Stimulated activated CD4-positive, alpha-beta T cell treated with anti-CD3 and anti-CD28 coated beads, Interleukin-12 subunit alpha, Interleukin-12 subunit beta, amount 100 ng/mL, for 48 hours (primary cell): ENCODE measurements at places on chromosomes 7 and 10.
A peak's percentile ranks its signal among the peaks of the same experiment; 100 is the strongest.

GRCh38 chr7:112290065-112290464 lies 83.6 kb downstream of the ZNF277 start:
- DNase-seq: no peak

- DNase-seq: no peak
These were observed 489.2 kb upstream of the KCND2 start for GRCh38 chr7:119783799-119784198.

- peak; percentile 82 for DNase-seq
These were observed 120.7 kb downstream of the DYNC2I1 start for GRCh38 chr7:158976849-158977593.

DNA sequence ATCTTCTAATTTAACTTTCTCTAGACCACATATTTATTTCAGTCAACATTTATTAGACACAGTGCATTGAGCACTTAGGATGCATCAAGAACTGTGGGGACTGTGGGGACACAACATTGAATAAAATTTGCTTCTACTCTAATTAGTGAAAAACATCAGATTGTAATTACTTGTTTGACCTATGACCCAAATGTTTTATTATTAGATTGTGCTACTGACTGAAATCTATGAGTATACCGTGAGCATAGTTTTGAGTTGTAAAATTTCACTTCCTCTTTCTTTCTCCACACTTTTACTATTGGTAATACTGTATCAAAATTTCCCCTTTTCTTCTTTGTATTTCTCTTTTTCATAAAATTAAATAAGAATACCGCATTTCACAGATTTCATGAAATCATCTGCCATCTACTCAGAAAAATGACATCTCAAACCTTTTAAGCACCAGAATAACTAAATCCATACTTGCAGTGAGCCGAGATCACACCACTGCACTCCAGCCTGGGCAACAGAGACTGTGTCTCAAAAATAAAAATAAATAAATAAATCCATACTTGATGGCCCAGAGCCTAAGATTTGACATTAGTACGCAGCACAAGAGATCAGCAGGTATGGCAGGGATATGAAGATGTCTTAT lies 25.4 kb upstream of the INPP5F start:
- DNase-seq: no peak

GRCh38 chr7:102251531-102252365 lies 34.9 kb upstream of the SH2B2 start:
- DNase-seq: no peak

DNA sequence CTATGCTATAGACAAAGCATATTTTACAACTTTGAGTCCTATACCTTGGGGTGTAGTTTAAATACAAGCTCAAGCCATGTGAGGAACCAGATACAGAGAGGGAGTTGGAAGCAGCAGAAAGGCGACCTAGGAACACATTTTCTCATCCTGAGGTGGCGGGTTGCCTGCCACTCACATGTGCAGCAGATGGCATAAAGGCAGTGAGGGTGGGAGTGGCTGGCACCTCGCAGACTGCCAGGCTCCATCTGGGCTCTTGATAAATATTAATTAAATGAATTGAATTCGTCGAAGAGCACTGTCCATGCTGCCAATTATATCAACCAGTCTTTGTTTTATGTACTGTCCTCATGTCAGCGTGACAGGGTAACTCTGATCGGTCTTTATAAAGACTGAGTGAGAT lies 79.0 kb upstream of the SEMA3C start:
- DNase-seq: no peak

DNA sequence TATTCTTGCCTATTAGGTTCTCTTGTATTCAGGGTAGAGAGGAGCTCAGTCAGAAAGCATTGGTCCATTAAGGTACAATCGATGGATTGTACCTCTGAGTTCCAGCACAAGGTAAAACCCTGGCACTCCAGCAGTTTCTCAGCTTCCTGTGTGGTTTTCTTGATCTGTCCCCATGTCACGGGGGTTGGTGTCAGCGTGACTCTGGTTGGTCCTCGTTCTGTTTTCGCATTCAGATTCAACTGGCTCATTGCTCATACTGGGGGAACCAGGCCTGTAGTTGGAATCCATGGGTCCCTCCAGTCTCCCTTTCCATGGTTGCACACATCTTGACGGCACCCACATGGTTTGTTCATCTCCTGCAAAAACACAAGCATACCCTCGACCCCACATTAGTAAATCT lies 32.7 kb upstream of the RASGEF1A start:
- DNase-seq: peak; percentile 35

- DNase-seq: no peak
These were observed 95.0 kb downstream of the ST7 start for GRCh38 chr7:117048114-117048866.

DNA sequence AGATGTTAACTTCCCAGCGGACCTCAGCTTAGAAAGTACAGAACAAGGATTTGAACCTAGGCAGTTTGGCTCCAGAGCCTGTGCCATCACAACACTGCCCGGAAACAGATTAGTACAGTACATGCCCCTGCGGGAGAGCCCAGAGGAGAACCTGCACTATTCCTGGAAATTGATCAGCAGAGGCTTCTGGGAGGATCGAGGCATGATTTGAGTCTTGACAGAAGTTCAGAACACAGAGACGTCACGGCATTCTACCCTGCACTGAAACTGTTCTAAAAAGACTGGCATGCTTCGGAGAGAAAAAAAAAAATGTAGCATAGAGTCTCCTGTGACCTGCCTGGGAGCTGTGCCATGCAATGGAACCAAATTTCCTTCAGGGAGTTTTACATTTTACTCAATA lies 9.2 kb upstream of the IL6 start:
- DNase-seq: no peak

GRCh38 chr7:30310674-30311362 lies 26.4 kb downstream of the ZNRF2 start:
- no peak for DNase-seq

- no peak for DNase-seq
These were observed 8.5 kb downstream of the FAM53B start for GRCh38 chr10:124735491-124736286.

DNA sequence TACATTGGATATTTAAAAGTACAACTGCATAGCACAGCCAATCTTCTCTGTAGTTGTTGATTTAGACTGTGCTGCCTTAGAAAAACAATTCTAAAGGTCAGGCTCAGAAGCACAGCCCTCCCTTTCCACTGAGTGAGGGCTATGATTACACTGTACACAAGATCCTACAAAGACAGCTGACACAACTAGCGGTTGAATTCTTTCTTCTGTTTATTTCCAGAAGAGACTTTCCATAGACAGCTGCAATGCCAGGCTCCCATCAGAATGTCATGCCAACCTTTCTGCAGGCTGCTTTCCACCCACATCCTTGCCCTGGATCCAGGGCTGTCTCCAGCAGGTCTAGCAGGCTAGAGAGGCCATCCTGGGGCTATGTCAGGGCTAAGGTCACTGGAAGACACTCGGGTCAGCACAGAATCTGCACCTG lies 39.3 kb downstream of the FAM13C start:
- DNase-seq: no peak

DNA sequence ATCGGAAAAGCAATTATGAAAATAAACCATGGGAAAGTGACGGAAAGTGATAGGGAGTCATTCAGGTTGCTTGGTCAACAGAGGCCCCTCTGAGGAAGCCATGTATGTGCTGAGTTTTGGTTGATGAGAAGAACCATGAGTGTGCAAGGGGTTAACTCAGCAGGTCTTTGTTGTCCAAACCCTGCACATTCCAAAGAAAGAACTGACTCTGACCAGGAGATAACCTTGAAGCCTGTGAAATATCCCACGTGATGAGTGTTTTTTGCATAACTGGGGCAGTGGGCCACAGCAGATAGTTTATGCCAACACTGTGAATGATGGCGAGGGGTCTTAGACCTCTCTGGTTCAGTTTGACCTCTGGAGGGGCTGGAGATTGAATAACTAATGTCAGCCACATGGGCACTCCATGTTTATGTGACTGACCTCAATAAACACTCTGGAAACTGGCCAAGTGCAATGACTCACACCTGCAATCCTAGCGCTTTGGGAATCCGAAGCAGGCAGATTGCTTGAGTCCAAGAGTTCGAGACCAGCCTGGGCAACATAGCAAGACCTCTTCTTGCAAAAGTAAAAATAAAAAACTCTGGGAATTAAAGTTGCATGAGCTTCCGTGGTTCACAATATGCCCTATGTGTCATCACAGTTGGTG lies 154.0 kb upstream of the FOXK1 start:
- DNase-seq: no peak

DNA sequence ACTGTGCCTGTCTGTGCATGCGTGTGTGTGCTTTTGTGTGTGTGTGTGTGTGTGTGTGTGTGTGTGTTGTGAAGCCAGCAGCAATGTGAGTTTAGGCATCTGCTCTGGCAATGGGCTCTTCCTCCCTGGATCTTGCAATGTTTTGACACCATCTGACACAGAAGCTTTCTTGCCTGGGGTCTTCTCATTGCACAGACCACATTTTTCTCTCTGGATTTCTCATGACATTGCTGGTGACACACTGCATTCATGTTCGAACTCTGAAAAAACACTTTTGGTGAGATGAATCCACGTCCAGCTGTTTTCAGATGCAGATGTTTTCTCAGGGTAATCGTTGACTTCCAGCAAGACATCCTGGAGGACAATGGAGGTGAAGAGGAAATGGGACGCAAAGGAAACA lies 63.0 kb upstream of the FZD8 start:
- no peak for DNase-seq

DNA sequence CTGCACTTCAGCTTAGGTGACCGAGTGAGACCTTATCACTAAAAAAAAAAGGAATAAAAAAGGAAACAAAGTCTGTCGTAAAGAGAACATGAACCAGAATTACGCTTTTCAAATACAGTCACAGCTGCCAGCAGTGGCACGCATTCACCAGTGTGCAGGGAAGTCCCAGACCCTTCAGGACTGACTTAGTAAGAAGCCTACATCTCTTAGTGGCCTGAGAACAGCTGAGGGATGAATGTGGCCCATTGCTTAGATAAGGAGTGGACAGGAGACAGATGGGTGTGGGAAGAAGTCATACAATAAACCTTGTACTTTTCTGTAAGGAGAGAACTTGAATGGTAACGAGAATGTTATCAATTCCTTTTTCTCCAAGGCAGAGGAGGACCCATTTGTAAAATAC lies 178.5 kb downstream of the JCAD start:
- no peak for DNase-seq

DNA sequence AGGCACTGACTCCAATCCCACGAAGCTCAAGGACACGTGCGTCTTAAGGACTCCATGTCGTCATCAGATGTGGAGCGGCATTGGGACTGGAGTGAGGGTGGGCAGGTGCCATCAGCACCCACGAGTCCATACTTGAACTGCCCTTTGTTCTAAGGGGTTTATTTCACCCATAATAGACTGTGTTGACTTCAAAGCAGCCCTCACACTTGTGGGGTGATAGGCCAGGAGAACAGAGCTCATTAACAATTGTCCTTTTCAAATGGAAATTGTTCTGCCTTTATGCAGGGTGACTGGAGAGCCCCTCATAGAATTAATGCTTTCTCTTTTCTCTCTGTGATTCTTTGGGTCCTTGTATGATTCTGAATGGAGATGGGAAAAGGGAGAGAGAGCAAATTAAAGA lies 376.9 kb upstream of the MGMT start:
- no peak for DNase-seq

DNA sequence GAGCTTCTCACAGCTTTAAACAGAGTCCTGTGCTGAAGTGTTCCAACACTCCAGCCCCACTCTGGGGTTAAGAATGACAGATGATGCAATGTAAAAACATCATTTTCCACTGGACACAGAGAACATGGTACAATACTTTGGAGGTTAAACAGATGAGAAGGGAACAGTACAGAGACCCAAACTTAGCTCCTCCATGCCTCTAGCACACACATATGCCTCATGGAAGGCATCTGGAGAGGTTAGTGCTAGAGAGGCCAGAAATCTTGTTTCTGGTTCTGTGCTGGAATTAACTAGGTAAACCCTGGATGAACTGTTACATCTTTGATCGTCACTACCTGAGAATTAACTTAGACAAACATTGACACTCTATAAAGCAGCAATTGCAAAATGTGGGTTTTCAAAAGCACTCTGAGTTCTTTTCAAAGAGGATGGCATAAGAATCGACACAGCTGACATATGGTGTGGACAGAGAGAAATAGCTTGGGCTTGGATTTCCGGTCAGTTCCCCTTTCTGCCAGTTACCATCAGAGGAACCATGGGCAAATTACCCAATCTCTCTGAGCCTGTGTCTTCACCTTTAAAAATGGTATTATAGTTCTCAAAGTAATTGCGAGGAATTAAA lies 81.9 kb downstream of the KCNMA1 start:
- DNase-seq: no peak

DNA sequence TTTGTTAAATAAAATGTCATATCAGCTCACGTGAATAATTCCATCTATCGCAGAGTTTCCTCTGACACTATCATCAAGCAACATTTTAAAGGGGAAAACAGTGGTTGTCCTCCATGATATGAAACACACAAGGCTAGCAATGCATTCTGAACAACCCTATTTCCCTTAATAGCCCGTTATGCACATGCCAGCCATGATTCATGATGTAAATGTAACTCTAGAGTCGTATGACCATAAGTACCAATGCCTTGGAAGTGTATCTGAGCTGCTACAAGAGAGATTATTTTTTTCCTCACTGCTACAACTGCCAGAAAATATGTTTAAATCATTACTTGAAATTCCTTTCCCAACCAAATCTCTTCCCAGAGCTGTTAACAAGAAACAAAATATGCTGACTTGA lies 159.4 kb downstream of the GRM8 start:
- no peak for DNase-seq

GRCh38 chr7:144786079-144786478 lies 49.8 kb downstream of the TPK1 start:
- no peak for DNase-seq

DNA sequence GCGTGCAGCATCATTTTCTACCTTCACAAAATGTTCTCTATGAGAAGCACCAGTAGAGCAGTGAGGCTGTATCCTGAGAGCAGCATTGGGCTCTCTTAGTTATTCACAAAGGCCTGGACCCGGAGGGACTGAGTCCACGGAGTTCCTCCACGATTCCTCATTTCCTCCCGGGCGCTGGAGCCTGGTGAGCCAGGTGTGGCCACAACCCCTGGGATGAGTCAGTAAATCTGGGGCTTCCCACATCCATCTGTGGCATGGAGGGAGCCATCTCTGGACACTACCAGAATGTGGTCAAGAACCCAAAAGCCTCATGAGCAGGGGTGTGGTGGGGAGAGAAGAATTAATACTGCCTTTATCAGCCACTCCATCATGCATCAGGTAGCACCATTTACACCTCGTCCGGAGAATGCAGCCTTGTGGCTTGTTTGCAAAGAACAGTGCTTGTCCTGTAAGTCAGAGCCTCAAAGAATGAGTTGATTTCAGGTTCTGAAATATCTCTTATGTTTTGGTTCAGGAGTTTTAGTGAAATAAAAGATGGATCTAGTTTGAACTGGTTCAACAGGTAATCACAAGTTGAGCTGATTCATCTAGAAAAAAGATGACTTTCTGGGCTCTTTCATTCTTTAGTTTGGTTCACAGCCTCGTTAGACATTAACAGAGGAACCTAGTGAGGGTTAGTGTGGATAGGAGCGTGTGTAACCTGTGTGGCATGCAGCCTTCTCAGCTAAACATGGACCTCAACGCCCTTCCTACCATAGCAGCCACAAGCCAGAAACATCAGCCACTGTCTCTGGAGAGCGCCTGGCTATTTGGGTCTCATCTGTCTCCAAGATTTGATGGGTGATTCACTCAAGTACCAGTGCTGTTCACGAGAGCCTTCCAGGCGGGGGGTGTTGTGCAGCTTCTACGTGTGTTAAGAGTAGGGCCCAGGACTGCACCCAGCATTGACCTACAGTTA lies 95.2 kb downstream of the WDR37 start:
- no peak for DNase-seq

- no peak for DNase-seq
These were observed 143.8 kb downstream of the TPST1 start for GRCh38 chr7:66348959-66349358.

GRCh38 chr7:132183781-132184380 lies 392.4 kb downstream of the PLXNA4 start:
- DNase-seq: no peak
